Activated T-cell treated with anti-CD3 and anti-CD28 coated beads, Interleukin-2, amount 50 U/mL, for 24 hours (primary cell): ENCODE measurements at places on chromosomes 6 and 20.

GRCh38 chr6:112432853-112433252, 85.7 kb downstream of the RFPL4B start:
- no peak for DNase-seq

DNA sequence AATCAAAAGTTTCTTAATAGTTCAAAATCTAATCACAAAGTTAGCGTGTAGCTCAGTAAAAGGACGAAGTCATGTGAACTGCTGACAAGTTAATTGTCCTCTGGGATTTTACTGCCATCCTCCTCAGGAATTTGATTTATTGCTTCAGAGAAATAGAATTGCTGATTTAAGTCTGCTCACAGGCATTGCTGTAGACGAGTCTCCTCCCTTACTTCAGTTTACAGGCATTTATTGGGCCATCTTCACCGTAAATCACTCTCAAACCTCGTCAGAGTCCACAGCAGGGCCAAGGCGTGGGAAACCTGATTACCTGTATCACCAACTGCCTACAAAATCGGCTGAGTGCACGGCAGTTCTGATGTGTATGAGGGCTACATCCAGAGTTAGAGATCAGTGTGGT, 119.1 kb upstream of the PDE10A start:
- no peak for DNase-seq

GRCh38 chr6:52415333-52415732, 4.8 kb upstream of the EFHC1 start:
- no peak for DNase-seq

DNA sequence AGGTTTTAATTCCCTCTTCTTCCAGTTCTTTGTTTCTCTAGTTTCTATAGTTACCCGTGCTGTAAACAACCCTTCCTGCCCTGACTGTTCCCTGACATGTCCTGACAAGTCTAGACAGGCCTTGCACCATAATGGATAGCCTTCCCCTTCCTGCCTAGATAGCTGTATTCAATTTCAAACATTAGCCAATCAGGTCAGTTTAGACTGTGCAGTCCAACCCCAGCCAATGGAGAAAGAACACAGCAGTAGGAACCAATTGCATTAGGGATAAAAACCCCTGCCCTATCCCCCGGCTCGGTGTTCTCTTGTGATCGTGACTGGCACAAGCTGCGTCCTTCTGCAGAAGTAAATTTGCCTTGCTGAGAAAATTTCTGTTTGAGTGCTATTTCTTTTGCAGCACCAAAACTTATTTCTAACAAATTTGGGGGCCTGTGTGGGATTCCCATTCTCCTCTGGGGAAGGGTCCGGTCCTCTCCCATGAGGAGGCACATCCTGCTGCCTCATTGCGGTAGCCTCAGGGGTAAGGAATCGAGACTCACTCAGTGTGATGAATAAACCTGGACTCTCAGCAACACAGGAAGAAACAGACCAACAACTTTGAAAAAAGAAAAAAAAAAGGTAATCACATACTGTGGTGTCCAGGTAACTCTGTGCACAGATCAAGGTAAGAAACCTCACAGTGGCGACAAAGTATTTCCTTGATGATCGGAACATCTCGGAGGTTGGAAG, 248.7 kb upstream of the ECI2 start:
- no peak for DNase-seq

DNA sequence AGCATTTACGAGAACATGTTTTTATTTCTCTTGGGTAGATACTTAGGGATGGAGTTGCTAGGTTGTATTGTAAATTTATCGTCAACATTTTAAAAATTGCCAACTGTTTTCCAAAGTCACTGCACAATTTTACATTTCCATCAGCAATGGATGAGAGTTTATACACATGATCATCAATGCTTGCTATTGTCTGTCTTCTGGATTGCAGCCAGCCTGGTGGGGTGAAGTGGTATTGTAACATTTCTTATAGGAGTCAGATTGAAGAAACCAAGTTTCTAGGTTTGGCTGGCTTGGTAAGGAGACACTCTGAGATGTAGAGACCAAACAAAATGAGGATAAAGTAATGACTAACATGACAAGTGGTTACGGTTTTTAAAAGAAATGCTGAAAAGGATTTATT, 57.1 kb upstream of the HDDC2 start:
- no peak for DNase-seq

DNA sequence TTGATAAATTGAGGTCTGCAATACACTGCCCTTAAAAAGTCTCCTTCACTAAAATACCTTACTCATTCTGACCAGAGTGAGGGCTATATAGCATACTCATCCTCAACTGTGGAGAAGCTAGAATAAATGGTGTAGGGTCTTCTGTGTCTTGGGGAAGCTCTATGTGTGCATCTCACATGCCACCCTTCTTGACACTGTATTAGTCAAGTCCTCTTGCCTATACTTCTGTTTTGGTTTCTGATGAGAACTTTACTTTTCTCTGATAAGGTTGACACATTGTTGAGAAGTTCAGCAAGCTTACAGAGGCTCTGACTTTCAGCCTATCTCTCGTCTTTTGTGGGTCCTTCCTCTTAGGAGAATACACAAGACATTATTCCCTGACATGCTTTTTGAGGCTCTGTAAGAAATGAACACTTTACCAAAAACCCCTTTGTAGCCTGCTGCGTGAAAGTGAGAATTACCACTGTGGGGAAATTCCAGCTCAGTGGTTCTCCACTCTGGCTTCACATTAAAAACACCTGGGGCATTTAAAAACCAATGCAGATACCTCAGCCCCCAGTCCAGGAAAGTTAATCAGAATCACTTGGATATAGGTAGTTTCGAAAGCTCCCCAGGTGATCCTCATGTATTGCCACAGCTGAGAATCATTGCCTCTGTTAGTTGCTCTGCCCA, 372.1 kb upstream of the HS3ST5 start:
- no peak for DNase-seq

GRCh38 chr6:121540210-121540609, 104.8 kb downstream of the GJA1 start:
- DNase-seq: no peak

DNA sequence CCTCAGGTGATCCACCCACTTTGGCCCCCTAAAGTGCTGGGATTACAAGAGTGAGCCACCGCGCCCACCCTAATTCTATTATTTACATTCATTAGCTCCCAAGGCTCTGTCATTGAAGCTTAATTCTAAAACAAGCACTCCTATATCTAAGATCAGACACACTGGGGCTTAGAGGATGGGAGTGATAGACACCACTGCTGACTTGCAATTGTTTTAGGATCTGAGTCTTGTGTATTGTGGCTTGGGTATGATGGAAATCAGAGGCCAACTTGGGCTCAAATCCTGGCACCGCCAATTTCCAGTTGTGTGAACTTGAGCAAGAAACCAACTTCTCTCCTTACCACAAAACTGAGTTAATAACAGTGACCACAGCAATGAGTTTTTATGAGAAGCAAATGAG, 34.7 kb downstream of the MTRES1 start:
- no peak for DNase-seq

- no peak for DNase-seq
Observed at GRCh38 chr20:15756002-15756753, 817.1 kb downstream of the KIF16B start.

- DNase-seq: no peak
Observed at GRCh38 chr20:52191916-52192718, 538 bp upstream of the ZFP64 start.

- DNase-seq: no peak
Observed at GRCh38 chr20:37299718-37300528, 10.5 kb downstream of the MANBAL start.

DNA sequence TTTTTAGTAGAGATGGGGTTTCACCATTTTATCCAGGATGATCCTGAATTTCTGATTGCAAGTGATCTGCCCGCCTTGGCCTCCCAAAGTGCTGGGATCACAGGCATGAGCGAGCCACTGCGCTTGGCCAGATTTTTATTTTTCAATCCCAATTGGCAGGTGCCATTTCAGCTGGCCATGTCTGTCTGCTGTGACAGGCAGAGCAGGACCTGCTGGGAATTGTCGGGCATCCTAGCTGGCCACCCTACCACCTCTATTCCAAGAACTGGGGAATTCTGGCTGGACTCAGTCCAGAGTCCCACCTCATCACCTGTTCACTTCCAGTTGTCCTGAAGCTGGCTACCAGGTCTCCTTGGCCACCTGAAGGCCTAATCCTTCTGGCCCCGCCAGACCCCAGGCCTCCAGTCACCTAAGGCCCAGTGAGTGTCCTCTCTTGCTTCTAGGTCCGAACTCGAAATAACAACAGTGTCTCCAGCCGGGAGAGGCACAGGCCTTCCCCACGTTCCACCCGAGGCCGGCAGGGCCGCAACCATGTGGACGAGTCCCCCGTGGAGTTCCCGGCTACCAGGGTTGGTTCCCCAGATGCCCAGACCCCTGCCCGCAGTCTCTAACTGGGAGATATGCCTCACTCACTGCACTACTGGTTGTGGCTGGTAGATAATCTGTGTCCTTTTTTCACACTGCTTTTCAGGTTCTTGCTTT, 24.0 kb downstream of the DNMT3B start:
- DNase-seq: no peak

DNA sequence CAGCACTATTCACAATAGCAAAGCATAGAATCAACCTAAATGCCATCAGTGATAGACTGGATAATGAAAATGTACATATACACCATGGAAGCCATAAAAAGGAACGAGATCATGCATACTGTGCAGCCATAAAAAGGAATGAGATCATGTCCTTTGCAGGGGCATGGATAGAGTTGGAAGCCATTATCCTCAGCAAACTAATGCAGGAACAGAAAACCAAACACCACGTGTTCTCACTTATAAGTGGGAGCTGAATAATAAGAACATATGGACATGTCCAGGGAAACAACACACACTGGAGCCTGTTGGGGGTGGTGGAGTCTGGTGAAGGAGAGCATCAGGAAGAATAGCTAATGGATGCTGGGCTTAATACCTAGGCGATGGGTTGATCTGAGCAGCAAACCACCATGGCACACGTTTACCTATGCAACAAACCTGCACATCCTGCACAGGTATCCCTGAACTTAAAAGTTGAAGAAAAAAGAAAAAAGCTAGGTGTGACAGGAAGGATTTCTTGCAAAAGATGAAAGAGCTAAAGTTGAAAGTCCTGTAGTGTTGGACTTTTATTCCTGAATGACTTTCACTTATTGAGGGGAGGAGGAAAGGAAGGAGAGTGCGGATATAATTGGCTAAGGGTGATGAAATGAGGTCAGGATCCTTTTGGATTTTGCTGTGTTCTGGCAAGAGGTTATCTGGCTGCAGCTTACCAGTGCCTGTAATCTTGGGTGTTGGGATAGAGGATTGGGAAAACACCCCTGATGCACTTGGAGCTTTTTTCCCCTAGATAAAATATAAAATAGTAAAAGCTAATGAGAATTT, 8.5 kb downstream of the TRMT11 start:
- DNase-seq: no peak

GRCh38 chr20:19327401-19327800, 115.0 kb downstream of the SLC24A3 start:
- DNase-seq: no peak
